ENCODE measurements at places on chromosomes 1 and 21.
A peak's percentile ranks its signal among the peaks of the same experiment; 100 is the strongest.

DNA sequence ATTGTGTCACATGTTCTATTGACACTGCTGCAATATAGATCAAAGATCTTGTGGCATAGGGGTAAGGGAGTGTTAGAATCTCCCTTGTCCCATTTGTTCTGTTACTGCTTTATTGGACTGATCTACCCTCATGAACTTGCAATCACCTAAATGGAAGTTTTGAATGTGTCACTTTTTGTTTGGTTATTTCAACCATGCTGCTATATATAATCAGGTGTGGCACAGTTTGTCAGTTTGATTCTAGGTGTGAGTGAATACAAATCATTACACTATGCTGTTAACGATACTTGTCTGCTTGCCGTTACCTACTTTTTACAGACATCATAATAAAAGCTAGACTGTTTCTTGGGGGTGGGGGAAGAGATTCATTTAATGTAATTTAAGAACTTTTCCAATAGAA, 82.6 kb downstream of the MAB21L3 start:
- DNase-seq: no peak

GRCh38 chr1:114668784-114669561, 876 bp downstream of the DENND2C start:
- DNase-seq: peak; percentile 19

DNA sequence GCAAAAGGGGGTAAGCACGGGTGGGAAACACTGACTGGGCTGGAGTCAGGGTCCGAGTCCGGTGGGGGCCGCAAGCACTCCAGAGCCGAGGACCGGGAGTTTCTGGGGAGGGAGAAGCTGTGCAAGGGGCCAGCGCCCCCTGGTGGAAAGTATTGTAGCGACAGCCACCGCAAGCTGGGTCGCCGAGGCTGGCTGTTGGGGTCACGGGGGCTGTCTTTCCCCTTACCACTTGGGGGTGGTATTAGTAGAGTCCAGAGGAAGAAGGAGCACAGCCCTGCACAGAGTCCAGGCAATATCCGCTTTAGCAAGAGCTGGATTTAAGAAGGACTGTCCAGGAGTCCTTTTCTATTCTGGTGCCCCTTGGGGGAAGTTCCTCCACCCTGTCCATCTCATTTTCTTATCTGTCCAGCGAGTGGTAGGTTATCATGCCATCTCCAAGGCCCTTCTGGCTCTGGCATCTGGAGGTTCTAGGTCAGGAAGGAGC, 17.9 kb upstream of the ETV3 start:
- DNase-seq: peak; percentile 67

DNA sequence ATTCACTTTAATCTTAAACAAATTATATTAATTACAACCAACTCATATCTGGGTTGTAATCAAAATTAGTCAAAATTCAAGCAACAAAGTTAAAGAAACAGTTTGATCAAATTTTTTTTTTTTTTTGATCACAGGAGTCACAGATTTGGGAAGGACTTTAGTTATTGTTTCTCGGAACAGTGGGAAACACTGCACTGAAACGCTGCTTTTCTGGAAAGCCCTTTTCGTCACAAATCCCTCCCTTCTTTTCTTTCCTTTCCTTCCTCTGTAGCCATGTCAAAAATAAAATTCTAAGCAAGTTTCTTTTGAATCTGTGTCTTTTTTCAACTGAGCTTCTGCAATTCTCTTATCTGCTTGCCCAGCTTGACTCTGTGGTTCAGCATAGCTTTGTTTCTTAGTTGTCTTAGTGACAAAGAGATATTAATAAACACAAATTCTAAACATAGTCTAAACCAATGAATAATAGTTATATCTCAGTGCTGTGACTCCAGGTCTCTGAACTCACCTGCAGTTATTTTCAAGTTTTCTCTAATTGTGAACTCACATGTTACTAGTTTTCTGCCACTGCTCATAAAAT, 53.8 kb downstream of the PTGS2 start:
- no peak for DNase-seq

- no peak for DNase-seq
Measured at GRCh38 chr1:24963099-24963872, 33.2 kb upstream of the RUNX3 start.

DNA sequence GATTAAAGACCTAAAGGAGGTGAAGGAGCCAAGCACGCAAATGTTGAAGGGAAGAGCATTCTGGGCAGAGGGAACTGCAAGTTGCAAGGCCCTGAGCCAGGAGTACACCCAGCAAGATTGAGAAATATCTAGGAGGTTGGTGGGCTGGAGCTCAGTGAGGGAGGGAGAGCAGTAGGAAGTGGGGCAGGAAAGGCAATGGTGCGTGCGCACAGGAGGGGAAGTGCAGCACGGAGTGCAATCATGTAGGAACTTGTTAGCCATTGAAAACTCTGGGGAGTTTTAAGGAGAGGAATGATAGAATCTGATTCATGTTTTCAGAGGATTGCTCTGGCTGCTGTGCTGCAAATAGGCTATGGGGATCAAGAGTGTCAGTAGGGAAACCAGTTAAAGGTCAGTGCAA, 13.2 kb upstream of the IGSF3 start:
- DNase-seq: no peak

- peak; percentile 87 for DNase-seq
Measured at GRCh38 chr1:183600136-183600535, 9.9 kb upstream of the NCF2 start.

- no peak for DNase-seq
Measured at GRCh38 chr1:165842023-165842670, 14.7 kb downstream of the UCK2 start.

DNA sequence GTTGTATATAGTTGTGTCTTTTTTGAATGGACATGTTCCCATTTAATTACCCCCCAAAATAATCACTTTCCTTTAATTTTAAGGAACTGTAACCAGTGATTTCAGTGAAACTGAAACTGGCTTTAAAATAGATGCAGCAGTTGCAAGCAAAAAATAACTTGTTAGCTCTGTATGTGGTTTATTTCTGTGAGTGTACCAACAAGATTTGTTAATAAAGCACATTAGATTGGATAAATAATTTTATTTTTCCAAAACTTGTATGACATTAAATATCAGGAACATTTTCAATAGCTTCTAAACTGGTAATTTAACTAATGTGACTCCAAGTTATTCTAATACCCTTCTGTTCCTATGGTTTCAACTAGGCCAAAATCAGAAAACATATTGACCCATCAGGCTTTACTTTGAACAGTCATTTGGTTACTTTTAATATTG, 184.3 kb upstream of the CACYBP start:
- DNase-seq: no peak

- no peak for DNase-seq
Measured at GRCh38 chr1:34685225-34685624, 69.6 kb upstream of the GJB5 start.

DNA sequence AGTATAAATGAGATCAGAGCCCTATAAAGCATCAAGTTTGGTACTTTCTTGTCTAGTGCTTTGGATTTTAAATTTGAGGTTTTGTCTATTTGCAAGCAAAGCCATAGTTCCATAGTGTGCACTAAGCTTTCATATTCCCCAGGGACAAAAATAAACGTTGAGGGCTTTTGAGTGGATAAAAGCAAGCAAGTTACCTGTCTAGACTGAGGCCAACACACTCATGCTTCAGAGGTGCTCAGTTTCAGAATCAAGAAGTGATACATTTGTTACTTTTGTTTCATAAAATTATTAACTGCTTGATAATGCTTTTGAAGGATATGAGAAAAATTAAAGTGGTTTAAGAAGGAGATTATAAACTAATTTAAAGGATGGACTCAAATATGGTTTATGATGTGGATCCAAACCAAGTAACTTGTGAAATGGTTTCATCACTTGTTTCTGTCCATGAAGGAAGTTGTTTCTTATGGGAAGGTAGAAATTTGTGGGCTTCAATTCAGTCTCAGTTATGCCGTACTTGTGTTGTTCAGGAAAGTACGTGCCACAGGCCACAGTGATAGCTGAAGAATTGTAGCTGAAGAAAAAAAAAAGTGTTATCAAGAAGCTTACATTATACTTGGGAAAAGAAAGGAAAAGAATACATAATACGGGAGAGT, 71.2 kb downstream of the CHRM3 start:
- no peak for DNase-seq

DNA sequence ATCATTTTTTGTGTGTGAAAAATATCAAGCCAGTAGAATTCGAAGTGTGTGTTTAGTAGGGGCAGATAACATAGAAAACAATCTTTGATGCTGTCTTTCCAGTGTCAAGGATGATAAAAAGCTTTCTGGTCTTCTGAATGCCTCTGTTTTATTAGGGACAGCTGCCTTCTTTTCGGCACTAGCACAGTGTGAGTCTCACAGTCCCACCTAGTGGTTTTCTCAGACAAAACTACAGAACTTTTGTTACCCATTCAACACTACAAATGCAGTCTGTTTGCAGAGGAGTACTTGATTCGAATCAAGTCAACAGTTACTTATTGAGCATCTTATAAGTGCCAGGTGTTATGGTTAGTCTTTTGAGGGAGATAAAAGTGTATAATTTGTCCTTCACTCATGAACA, 30.6 kb upstream of the MCOLN3 start:
- peak; percentile 32 for DNase-seq

DNA sequence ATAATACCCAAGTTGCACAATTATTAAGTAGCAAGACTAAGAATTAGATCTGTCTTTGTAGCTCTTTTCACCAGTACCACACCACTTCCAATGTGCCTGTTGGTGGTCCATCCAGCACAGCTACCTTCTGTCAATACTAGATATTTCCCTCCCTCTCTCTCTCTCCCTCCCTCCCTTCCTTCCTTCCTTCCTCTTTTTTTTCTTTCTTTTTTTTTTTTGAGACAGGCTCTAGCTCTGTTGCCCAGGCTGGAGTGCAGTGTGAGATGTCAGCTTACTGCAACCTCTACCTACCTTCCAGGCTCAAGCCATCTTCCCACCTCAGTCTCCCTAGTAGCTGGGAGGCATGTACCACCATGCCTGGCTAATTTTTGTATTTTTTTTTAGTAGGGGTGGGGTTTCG, 21.1 kb downstream of the KPNA6 start:
- no peak for DNase-seq

GRCh38 chr1:93723733-93724270, 42.2 kb upstream of the BCAR3 start:
- DNase-seq: no peak

- no peak for DNase-seq
Measured at GRCh38 chr1:33971913-33972312, 108.0 kb downstream of the HMGB4 start.

DNA sequence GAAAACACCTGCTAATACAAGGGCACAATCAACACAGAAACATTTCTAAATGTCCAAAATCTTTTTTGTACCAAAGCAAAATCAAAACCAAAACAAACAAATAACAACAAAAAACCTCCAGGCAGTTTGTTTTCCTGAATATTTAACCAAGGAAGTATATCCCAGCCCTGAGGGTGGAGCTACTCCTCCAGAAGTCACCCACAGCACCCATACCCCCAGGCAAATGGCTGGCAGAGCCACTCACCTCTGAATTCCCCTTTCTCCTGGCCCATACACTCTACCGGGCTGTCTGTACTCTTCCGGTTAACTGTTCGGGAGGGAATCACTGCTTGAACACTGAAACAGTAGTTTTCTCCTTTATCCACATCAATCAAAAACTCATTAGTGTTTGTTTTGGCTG, 9.5 kb downstream of the F3 start:
- no peak for DNase-seq

- DNase-seq: no peak
Measured at GRCh38 chr1:51097171-51097570, 4.9 kb upstream of the C1orf185 start.

GRCh38 chr1:66981679-66982078, 56.9 kb downstream of the MIER1 start:
- DNase-seq: peak; percentile 57

DNA sequence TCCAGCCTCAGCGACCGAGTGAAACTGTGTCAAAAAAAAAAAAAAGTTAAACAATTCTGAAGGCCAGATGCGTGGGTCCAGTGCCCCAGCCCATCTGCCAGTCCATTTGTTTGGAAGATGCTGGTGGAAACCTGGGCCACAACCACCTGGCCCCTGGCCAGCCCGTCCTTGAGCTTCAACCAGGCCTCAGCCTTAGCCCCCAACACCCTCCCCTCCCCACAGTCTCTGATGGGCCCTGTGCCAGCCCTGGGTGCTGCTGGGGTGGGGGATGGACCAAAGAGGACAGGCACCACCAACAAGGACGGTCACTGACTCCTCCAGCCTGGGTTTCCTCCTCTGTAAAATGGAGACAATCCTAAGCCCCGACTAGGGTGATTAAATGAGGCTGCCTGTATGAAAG, 19.6 kb upstream of the PLEKHG5 start:
- DNase-seq: no peak

DNA sequence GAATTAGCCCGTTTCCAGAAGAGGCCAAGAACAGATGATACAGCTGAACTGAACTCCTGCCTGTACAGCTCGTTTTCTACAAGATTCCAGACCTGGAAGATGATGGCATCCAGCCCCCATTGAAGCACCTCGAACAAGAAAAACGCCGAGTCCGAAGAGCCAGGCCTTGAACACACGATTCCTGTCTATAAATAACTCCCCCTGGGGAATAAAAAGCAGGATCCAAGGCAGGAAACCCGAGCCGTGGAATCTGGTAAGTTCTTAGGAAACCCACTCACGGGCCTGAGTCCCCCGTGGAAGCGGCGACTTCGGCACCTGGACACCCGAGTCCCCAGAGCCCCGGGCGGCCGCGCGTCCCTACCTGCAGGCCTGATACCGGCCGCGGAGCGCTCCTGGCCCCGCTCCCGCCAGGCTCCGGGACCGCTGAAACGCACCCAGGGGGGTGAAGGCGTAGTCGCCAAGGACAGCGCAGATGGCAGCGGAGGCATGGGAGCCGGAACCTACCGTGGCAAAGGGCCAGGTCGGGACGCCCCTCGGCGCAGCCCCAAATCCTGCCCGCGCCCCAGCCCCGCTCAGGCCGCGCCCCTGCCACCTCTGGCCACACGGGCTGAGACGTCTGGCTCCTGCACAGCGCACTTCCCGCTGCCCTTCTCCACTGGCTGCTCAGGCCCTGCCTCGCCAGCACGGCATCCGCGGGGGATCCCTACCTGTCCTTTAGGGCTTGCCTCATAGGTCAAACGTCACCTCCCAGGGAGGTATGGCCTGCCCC, 14.0 kb upstream of the HLCS start:
- peak; percentile 34 for DNase-seq

- DNase-seq: no peak
Measured at GRCh38 chr1:235049217-235049616, 79.4 kb downstream of the TOMM20 start.

DNA sequence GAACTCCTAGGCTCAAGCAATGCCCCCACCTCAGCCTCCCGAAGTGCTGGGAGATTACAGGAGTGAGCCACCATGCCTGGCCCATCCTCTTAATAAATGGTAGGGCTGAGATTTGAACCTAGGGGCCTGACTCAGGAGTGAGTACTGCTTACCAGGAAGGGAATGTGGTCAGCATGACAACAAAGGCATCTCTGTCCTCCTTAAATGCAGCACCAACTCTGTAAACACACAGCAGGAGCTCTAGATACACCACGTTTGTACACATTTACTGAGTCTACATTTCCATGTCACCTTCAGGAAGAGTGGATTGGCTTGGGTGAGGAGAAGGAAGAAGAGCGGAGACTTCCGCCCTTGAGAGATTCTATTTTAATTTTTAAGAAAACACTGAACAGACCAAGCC, 38.5 kb downstream of the HIVEP3 start:
- DNase-seq: no peak

GRCh38 chr1:24052220-24052619, 59.7 kb downstream of the MYOM3 start:
- peak; percentile 55 for DNase-seq
